ENCODE measurements at places on chromosomes 4 and X.

GRCh38 chrX:72255445-72255844 lies 16.6 kb upstream of the ERCC6L start:
- no peak for DNase-seq

GRCh38 chrX:34915463-34916225 lies 27.0 kb upstream of the FAM47B start:
- DNase-seq: no peak

DNA sequence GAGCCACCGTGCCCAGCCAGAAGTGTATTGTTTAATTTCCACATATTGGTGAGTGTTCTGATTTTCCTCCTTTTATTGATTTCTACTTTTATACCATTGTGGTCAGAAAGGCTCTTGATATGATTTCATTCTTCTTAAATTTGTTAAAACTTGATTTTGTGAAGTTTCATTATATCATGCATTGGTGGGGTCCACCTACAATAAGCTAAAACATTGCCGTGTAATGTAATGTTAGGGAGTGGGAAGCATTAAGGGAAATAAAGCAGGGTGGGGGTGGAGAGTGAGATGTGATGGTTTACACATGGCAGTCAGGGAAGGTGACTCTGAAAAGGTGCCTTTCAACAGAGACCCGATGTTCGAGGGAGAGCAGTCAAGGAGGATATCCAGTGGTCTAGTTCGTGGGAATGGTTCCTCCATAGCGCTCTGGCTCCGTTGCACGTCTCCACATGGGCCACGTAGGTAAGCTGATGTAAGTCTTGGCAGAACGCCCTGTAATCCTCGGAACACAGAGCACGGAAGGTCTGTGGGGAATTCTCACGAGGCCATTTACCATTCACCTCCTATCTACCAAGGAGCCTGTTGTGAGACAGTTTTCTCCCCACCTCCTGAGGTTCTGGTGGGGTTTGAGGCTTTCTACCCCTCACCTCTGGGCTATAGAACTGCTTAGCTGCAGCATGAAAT lies 7.7 kb upstream of the WDR13 start:
- DNase-seq: no peak

DNA sequence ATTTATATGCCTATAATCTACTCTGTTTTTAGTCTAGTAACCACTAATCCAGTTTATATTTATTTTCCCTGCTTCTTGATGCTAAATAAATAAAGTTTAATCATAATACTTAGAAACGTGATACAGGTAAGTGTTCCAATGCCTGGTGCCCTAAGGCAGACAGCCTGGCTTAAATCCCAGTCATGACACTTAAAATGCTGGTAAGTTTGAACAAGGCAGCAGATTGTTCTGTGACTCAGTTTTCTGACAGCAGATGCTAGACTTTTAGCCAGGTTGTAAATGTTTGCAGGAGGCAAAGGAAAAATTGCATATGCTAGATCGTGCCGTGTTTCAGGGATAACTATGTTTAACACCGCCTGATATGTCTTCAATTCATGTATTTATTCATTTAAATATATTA lies 2661.6 kb downstream of the PCDH7 start:
- peak; percentile 4 for DNase-seq

- peak; percentile 37 for DNase-seq
Observed at GRCh38 chr4:119728692-119729593, 100.3 kb upstream of the PDE5A start.

DNA sequence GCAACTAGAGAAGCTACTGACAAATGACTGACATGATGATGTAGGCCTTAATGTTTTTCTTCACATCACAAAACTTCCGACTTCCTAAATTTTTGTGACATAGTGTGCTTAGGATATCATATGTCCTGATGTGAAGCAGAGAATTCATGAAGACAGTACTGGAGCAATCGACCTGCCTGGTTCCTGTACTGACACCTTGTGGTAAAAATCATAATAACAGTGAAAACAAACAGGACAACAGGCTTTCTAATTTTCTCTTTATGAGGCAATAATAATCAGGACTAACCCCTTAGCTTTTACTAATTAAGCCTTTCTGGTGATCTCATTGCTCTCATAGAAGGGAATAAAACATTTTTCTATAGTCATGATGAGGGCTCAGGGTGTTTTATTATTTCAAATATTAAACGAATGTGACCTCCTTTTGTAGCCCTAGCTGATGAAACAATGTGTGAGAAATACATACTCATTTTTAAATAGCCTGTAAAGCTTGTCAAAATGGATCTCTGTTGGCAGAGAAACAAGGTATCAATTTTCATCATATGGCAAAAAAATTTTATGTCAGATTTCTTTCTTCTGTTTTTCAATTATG lies 158.4 kb downstream of the TENT5D start:
- DNase-seq: peak; percentile 1

DNA sequence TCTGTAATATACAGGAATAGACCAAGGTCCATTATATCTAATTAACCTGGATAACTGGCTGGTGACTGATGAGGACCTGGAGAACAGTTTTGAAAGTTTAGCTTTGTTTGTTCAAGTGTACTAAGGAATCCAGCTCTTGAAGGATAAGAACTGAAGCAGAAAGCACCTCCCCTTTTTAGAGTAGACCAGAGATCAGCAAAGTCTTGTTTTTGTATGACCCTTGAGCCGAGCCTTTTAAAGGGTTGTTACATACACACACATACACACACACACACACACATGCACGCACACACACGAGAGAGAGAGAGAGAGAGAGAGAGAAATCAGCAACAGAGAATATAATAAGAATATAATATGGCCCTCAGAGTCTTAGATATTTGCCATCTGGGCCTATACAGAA lies 13.0 kb downstream of the MOSPD2 start:
- no peak for DNase-seq

GRCh38 chr4:68162196-68162595 lies 32.5 kb upstream of the TMPRSS11F start:
- DNase-seq: no peak

- DNase-seq: no peak
Observed at GRCh38 chr4:173506597-173507211, 23.3 kb downstream of the HAND2 start.

DNA sequence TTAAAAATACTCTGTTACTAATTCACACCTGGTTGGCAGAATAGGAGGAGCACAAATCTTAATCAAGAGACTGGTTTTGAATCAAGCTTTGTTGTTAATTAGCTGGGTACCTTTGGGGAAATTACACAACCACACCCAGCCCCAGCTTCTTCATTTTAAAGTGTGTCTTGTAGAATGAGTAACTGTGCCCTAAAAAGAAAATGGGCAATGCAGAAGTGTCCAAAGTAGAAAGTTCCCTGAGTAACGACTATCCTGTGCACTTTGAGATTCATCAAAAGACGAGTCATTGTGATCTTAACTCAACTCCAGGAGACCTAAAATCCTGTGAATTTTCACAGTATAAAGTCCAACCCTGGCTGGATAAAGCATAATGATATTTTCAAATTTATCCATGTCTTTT lies 792.3 kb upstream of the HS3ST1 start:
- DNase-seq: no peak

DNA sequence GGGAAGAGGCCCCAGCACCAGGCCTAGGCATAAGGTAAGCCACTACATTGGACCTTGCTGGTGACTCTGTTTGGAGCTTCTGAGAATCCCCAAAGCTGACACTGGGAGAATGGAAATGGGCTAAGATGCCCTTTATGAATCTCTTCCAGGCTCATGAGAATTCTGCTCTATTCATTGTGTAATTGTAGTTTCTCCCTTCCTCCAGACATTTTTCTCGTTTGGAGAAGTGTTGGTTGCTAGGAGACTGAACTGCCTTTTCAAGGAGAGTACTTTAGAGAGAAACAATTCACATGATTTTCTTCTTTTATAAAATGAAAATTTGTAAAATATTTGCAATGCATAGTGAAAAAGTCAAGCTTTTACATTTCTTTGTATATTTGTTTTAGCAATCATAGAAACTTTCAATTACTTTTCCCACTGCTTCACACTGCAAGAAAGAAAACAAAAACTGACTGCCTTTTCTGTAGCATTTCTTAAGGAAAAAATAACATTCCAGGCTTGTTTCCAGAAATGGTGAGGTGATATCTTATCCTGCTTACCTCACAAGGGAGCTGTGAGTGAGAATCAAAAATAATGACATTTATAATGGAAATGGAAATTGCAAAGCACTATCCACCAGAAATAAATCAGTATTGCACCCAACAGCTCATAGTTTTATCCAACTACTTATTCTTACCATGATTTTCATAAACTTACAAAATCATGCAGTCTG lies 24.9 kb upstream of the DCHS2 start:
- no peak for DNase-seq

DNA sequence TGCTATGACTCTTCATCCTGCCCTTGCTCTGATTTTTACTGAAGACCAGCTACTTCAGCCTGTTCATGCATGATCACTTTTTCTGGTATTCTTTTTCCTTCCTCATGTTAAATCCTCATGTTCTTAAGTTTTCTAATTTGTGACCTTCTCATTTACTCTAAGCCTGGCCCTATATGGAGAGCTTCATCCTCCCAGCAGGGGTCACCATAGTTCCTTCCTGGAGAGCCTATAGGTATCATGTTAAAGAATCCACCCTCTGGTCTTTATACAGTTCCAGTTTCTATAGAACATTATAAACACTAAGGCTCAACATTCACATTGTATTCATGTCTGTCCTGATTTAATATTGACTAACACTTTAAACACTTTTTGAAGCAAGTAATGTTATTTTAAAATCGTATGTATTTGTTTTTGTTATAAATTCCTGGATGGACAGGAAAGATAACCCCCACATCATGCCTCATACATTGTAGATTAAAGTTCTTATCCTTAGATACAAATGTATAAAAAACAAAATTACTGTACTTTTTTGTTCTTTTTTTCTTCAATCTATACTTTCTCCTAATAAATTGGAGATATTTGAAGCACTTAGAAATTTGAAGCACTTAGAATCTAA lies 53.8 kb upstream of the OTUD4 start:
- peak; percentile 57 for DNase-seq

- no peak for DNase-seq
Observed at GRCh38 chr4:39937683-39938268, 39.9 kb downstream of the PDS5A start.

DNA sequence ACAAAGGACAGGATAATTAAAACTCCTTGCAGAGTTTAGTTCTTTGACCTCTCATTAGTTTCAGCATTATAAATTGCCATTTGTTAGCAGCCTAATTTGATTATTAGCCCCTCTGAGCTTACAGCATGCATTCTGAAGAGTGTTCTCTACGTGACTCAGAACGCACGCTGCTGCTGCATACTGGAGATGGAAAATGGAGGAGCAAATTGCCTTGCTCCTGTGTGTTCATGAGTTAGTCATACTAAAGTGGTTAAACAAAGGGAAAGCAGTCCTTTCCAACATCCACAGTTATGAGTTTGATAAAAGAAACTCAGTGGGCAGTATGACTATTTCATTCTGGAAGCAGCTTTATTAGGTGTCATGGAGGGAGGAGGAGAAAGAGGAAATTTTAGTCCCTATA lies 922.5 kb downstream of the RPA4 start:
- peak; percentile 26 for DNase-seq

DNA sequence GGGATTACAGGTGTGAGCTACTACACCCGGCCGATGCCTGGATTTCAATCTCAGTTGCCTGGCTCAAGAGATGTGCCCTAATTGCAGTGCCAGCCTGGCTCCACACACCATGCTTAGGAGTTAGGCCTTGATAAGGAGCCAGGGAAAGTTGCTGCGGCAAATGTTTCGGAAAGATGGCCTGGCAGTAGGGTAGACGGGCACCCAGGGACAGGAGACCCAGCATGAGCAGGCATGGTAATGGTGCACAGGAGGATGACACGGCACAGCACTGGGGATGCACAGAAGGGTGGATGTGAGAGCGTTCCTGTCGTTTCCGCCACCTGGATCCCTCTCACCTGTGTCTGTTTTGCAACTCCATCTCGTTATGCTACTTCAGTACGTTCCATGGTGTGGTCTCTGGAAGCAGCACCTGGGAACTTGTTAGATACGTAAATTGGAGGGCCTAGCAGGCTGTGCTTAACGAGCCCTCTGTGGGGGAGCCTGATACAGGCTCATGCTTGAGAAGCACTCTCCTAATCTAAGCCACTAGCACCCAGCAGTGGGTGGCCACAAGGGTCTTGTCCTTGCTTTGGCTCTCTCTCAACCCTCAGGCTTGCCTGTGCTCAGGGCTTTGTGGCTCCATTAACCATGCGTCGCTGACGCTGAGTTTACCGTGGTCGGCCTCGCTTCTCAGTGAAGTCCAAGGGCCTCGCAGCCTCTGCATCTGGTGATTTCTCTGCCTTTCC lies 20.3 kb downstream of the RNF4 start:
- no peak for DNase-seq

- no peak for DNase-seq
Observed at GRCh38 chrX:145729635-145730034, 88.0 kb upstream of the SLITRK2 start.

GRCh38 chr4:183330841-183331240 lies 8.6 kb upstream of the CLDN24 start:
- DNase-seq: no peak

DNA sequence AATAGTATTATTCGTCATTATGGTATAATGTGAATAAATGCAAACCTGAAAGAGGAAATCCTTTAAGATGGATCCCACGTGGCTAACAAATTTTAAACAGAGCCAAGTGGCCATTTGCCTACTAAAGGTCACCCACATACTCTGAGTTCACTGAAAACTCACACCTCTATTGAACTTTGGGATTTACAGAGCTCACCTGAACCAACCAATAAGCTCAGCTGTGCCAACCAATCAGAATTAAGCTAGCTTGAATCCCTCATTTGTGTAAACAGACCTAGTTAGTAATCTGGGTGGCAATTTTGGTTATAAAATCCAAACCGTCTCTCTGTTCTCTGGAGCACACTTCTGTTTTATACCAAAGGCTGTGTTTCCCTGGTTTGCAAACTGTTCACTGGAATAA lies 5.4 kb upstream of the NUDT9 start:
- no peak for DNase-seq

- DNase-seq: no peak
Observed at GRCh38 chr4:127734976-127735375, 4.8 kb downstream of the SLC25A31 start.

GRCh38 chr4:109462297-109462696 lies 28.7 kb downstream of the SEC24B start:
- no peak for DNase-seq

GRCh38 chrX:8037593-8038348 lies 110.6 kb upstream of the PNPLA4 start:
- no peak for DNase-seq

DNA sequence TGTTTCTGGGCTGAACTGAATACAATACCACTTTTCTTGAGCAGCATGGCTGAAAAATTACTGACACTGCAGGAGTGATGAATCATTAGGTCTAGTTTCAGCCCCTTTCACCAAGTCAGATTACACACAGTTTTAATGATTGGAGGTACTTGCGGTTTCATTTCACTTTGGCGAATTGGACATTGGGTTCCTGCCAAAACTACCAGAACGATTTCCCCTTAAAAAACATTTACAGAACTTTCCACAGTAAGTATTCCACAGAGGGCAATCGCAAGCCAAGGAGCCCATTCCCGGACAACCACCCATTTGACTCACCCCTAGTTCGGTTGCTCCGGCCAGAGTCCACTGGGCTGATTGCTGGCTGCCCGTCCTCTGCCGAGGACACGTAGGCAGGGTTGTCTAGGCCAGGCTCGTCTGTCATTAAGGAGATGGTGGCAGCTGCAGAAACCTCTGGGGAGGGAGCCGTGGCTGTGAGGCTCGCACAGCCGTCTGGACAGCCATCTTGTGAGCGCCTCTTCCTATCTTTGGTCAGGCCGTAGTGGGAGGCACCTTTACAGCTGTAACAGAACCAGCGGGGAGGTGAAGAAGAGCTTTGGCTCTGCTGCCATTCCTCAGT lies 83.5 kb downstream of the LNX1 start:
- DNase-seq: no peak

GRCh38 chr4:99723612-99724011 lies 66.0 kb upstream of the C4orf54 start:
- peak; percentile 34 for DNase-seq

GRCh38 chr4:76305971-76306881 lies at the start of gene STBD1:
TSS of gene STBD1 (plus strand) at chr4:76306733. CDS start at chr4:76306770, 37 bp downstream.
- peak; percentile 73 for DNase-seq
